ENCODE measurements at places on chromosomes 16 and 17.

GRCh38 chr17:43477832-43478634, 5.7 kb upstream of the DHX8 start:
- no peak for DNase-seq

DNA sequence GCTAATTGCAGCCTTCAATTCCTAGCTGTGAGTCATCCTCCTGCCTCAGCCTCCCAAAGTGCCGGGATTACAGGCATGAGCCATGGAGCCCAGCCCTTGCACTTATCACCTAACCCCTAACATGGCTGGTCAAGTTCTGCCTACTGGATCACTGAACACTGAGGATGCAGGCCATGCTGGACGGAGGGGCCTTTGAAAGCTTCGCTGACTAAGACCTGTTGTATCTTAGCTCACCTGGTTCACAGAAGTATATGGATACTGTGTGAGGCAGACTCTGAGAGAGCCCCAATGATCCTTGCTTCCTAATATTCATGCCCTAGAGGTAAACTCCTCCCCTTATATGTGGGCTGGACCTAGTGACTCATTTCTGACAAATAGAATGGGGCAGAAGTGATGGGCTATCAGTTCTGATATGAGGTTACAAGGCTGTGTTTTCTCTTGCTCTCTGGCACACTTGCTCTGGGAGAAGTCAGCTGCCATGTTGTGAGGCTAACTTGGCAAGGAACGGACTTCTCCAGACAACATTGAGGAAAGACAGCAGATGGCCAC, 11.7 kb upstream of the TMIGD1 start:
- DNase-seq: peak; percentile 54

GRCh38 chr17:18920911-18921441, 31.0 kb upstream of the SLC5A10 start:
- DNase-seq: no peak

GRCh38 chr16:83813823-83814658, 6.3 kb downstream of the HSBP1 start:
- no peak for DNase-seq

GRCh38 chr16:47057630-47057993, 84.1 kb upstream of the DNAJA2 start:
- DNase-seq: no peak

- no peak for DNase-seq
These were observed 188.9 kb downstream of the CBLN1 start for GRCh38 chr16:49092704-49093103.

DNA sequence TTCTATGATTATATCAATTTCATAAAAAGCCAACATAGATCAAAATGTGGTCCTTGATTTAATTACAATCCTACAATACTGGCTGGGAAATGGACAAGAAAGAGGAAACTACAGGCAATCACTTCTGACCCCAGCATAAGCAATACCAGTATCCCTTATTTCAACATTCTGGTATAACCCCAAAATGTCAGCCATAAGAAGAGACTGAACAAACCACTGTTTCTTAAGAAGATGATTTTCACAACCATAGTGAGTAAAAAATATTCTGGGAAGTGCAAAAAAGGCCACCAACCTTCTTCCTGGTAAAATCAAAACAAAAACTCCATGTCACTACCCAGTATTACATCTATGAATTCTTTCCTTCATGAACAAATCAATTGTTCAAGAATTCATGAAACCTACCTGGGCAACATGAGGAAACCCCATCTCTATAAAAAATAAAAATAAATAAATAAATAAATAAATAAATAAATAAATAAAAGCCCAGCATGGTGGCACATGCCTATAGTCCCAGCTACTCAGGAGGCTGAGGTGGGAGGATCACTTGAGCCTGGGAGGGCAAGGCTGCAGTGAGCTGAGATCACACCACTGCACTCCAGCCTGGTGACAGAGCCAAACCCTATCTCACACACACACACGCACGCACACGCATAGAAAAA, 7.5 kb downstream of the N4BP1 start:
- DNase-seq: no peak

DNA sequence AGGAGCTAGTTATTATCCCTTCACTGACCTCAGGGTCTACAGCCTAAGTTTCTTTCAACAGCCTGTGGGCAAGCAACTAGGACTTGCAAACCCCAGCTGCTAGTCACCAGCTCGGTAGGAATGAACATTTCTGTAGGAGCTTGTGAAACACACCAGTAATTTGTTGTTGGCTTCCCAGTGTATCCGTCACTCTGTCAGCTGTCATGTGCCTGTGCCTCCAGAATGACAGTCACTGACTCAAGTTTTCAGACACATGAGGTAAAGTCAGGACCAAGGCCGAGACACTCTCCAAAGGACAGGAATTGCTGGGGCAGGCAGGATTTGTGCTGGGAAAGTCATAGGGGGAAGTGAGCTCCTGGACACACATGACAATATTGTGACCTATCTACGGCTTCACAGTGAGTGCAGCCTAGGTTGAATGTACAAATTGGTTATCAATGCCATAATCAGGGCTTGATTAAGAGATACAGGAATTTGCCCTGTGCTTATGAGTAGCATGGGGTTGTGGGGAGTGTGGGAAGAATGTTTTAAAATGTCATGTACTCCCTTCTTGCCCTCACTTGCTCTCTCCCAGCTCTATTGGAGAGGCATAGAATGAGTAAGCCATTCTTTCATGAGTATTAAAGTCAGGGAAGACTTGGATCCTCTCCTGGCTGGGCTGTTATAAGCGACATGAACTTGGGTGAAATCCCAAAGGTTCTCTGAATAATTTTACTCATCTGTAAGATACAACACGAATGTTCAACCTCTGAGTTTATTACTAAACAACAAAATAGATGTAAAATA, 391.4 kb downstream of the UTP18 start:
- no peak for DNase-seq

GRCh38 chr17:40150276-40150675, 9.9 kb downstream of the CASC3 start:
- no peak for DNase-seq

- no peak for DNase-seq
These were observed 33.9 kb upstream of the GSE1 start for GRCh38 chr16:85579191-85579590.

GRCh38 chr17:80123791-80124190, 22.4 kb downstream of the GAA start:
- DNase-seq: no peak

DNA sequence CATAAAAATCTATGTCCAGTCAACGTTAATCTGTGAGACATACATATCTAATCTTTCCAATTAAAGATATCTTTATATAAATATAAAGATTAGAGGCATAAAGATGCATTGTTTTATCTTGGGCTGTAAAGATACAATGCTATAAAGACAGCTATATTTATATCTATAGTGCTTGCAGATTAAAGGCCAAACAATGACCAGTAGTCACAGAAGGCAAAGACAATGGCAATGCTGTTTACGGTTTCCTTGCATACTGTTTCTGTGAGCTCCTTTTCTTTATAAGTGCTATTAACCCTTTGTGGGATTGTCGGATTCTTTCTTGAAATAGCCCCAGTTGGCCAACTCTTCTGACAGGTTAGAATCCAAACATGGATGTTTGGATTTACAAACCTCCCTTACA, 85.5 kb upstream of the SALL1 start:
- no peak for DNase-seq

DNA sequence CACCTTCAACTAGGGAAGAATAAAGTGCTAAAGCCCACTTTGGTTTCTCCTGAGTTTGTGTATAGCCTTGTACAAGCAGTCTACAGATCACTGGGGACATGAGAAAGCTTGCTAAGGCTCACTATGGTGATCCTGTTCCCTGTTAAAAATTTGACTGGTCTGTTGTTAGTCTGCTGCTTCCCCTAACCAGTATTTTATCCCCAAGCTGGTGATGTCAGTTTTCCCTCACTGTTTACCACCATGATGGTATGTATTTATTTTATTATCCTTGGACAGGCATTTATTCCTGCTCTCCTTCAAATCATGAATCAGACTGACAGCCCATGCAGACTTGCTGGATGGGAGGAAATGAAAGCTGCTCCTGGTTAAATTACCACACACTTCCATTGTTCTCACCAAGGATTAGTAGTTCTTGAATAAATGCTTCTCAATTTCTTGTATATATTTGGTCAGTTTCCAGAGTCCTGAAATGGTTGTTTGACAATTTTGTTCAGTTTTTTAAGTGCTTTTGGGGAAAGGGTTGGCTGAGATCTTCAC, 99.6 kb downstream of the CA4 start:
- DNase-seq: no peak

DNA sequence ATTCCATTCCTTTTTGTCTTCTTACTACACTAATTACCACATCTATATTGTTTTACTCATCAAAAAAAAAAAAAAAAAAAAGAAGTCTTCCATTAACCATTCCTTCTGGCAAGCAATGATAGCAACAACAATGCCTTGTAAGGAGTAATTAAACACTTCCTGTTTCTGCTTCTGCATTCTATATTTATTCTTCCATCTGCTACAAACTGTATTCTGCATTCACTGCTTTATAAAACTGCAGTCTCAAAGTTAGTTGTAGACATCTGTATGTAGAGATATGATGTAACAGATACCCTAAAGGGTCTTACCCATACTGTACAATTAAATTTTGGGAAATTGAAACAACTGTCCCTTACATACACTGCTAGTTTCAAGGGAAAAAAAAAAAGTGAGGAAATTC, 28.7 kb upstream of the ABCA6 start:
- no peak for DNase-seq

DNA sequence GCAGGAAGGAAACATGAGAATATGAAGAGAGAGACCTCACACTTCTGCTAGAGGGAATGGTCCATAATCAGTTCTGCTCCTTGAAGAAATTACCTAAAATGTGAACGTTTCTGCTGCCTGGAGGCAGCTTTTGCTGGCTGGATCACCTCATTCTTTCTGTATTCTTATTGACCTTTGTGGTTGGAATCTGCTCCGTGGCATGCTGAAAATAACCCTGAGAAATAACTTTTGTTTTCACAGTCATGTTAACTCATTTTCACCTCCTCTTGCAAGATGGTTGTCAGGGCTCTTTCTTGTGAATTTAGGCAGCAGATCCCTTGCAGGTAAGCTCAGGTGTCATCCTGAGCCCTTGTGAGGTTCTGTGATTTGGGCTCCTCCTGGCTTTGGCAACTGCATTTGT, 70.2 kb downstream of the IRF8 start:
- DNase-seq: no peak

DNA sequence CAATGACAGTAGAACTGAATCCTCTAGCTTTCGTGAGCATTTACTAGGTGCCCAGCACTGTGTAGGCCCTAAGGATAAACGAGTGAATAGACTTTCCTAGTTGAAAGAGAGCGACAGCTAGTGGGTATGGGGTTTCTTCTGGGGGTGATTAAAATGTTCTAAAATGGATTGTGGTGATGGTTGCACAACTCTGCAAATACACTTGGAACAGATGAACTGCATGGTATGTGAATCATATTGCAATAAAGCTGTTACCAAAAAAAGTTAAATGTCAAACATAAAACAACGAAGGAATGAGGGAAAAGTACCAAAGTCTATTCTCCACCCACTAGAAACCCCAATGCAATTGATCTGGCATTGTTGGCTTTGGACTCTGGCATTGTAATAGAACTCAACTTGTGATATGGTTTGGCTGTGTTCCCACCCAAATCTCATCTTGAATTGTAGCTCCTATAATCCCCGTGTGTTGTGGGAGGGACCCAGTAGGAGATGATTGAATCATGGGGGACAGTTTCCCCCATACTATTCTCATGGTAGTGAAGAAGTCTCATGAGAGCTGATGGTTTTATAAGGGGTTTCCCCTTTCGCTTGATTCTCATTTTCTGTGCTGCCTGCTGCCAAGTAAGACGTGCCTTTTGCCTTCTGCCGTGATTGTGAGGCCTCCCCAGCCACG, 70.5 kb downstream of the MARF1 start:
- no peak for DNase-seq

DNA sequence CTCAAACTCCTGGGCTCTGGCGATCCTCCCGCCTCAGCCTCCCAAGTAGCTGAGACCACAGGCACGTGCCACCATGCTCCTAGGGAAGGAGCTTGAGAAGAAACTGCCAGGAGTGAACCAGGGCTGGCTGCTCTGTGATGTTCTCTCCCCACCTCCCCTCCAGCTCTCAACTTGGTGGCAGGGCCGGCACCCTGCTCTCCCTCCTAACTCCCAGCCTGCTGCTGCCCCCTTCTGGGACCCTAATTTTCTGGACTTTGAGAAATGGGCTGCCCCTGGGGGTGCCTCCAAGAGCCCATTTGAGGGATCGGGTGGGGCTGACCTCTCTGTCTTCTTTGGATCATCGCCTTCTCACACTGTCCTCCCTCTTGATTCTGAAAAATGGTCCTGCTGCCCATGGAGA, 14.9 kb upstream of the STAT3 start:
- DNase-seq: no peak

DNA sequence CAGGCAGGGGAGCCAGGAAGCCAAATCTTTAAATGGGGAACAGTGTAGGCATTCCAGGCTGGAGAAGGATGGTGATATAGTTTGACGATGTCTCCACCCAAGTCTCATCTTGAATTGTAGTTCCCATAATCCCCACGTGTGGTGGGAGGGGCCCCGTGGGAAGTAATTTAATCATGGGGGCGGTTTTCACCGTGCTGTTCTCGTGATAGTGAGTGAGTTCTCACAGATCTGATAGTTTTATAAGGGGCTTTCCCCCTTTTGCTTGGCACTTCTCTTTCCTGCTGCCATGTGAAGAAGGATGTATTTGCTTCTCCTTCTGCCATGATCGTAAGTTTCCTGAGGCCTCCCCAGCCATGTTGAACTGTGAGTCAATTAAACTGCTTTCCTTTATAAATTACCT, 28.8 kb downstream of the GINS3 start:
- no peak for DNase-seq

Data from stimulated activated CD4-positive, alpha-beta T cell treated with anti-CD3 and anti-CD28 coated beads, Interleukin-12 subunit alpha, Interleukin-12 subunit beta, amount 100 ng/mL, for 48 hours (primary cell).